Kidney glomerular epithelial cell (primary cell): ENCODE measurements at places on chromosomes 1 and 21.

GRCh38 chr1:7783178-7783711, 846 bp upstream of the PER3 start:
- DNase-seq, result no peak

GRCh38 chr21:14273736-14274538, 58.0 kb downstream of the RBM11 start:
- no peak for DNase-seq

DNA sequence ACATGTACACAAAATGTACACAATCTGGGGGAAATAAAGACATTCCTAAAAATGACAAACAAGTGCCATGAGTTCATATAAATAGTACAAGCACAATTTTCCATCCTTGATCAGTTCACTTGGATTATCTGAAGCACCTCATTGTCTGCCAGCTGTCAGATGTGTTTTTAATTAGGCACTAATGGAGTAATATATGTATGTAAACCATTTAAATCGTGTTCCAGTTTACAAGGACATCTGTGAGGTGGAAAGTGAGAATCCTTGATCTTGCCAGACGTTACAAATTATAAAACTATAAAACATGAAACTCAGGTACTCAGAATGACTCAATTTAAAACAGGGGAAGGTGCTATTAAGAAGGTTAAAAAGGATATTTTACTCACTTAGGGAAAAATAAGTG, 1312.2 kb downstream of the PLA2G4A start:
- DNase-seq, result no peak

GRCh38 chr1:29673669-29674626, 437.6 kb downstream of the PTPRU start:
- no peak for DNase-seq

- DNase-seq, result no peak
Measured at GRCh38 chr1:231803353-231803752, 176.8 kb downstream of the DISC1 start.

- DNase-seq, result no peak
Measured at GRCh38 chr1:93980320-93981273, 71.4 kb upstream of the GCLM start.

DNA sequence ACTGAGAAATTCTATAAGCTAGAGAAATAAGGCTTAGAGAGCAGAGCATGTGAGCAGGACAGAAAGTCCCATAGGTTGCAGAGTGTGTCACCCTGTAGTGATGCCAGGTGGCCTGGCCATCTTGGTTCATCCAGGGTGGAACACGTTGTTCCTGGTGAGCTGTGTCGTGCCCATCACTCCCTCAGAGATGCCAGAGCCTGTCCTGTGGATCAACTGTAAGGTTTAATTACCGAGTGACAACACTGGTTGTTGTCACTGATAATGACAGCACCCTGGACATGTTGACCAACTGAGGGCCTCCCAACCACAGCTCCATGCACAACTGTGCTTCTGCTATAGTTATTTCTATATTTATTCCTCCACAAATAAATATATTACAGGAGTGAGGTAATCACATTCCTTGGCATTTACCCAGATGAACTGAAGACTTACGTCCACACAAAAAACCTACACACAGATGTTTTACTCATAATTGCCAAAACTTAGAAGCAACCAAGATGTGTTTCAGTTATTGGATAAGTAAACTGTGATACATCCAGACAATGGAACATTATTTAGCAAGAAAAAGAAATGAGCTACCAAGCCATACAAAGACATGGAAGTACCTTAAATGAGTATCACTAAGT, 6.2 kb downstream of the C1orf198 start:
- DNase-seq, result no peak

- no peak for DNase-seq
Measured at GRCh38 chr1:109821831-109822745, 58.4 kb upstream of the EPS8L3 start.

GRCh38 chr1:63319046-63320021, 3.0 kb upstream of the FOXD3 start:
- DNase-seq, result no peak

DNA sequence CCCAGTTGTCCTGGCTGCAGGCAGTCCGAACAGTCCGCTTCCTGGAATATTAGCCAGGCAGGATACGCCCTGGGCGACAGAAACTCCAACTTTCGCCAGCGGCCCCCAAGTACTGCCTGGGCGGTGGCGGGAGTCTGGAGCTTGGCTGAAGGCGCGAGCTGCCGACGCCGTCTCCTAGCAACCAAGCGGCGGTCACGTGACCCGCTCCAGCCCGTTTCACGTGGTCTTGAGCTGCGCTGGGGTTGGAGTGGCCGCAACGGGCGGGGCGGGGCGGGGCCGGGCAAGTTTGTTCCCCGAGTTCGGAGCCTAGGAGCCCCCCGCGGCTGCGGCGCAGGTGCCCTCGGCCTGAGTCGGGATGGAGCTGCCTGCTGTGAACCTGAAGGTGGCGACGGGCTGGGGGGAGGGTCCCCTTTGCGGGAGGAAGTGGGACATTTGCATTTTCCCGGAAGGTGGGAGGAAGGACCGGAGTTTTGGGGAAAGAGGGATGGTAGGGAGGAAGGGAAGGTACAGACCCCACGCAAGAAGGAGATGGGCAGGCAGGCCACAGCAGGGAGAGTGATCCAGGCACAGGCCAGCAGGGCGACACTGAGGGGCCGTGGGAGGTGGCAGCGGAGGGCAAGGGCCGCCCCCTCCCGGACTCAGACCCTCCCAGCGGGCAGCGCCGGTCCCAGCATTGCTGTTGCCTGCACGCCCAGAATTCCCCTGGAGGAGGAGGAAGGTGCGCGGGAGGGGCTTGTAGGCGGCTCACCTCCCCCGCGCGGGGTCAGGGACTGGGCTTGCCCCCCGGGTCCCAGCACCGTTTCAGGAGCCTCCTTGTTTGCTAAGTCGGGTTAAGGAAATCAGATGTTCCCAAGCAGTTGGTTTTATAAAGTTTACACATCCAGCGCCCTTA, at the start of gene AGTRAP:
Gene AGTRAP, plus strand, starts transcription at position 283 of the 892 bp plus-strand sequence. Its CDS starts 73 bp downstream, at position 356.
- DNase-seq, result peak; percentile 64

DNA sequence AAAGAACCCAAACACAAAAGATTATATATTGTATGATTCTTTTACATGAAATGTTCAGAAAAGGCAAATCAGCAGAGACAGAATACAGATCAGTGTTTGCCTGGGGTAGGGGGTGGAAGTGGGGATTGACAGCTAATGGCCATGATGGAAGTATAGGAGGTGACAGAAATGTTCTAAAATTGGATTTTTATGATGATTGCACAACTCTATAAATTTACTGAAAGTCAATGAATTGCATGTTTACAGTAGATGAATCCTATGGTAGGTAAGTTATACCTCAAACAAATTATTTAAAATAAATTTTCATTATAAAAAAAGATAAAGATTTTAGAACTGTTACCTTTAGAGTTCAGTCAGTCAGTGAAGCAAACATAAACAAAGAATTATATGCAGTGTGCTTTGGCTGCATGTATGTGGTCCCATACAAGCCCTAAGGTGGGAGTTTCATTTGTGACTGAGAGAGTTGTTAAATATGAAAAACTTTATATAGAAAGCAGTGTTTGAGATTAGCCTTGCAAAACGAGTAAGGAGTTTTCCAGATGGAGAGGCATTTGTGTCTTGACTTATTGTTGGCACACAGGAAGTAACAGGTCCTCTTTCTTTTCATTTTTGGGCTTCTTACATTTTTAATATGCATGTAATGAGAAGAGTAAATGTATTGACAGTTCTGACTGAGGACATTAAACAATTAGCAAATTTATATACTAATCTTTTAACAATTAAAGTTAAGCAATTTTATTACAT, 115.6 kb upstream of the KIAA1614 start:
- DNase-seq, result no peak

- DNase-seq, result no peak
Measured at GRCh38 chr1:46533179-46533864, 18.1 kb downstream of the KNCN start.

DNA sequence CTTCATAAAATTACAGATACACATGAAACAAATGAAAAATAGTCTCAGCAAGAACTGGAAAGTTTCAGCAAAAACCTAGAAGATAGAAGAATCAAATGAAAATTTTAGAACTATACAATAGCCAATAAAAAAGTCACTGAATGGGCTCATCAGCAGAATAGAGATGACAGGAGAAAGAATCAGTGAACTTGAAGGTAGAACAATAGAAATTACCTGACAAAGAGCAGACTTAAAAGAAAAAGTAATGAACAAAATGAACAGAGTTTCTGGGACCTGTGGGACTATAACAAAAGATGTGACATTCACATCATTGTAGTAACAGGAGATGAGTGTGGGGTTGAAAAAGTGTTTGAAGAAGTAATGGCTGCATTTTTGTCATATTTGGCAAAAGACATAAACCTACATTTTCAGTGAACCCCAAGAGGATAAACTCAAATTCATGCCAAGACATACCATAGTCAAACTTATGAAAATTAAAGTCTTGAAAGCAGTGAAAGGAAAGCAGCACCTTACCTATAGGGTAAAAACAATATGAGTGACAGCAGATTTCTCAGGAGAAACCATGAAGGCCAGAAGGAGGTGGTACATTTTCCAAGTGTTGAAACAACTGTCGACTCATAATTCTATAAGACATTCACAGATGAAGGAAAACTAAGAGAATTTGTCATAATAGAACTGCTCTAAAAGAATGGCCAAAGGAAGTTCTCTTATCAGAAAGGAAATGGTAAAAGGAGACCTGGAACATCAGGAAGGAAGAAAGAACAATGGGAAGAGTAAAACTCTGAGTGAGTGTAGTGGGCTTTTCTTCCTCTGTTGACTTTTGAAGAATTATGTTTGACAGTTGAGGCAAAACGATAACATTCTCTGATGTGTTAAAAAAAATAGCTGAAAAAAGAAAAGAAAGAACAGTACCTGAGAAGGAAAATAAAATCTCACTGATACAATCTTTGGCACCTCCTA, 23.5 kb downstream of the NTPCR start:
- DNase-seq, result no peak

GRCh38 chr1:152699746-152700145, 1.6 kb downstream of the LCE2A start:
- no peak for DNase-seq

DNA sequence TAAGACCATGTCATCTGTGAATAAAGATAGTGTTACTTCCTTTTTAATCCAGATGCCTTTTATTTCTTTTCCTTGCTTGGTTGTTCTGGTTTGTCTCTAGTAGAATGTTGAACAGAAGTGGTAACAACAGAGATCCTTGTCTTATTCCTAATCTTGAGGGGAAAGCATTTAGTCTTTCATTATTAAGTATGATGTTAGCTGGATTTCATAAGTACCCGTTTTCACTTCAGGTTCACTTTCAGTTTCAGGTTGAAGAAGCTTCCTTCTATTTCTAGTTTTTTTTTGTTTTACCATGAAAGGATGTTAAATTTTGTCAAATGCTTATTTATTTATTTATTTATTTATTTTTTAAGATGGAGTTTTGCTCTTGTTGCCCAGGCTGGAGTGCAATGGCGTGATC, 22.3 kb upstream of the AGPAT3 start:
- DNase-seq, result no peak
